Stimulated activated CD4-positive, alpha-beta T cell treated with anti-CD3 and anti-CD28 coated beads, TNF-alpha, amount 100 ng/mL, for 4 hours (primary cell): ENCODE measurements at places on chromosomes 1 and 21.
A peak's percentile ranks its signal among the peaks of the same experiment; 100 is the strongest.

- no peak for DNase-seq
These were observed 16.4 kb downstream of the KNCN start for GRCh38 chr1:46535063-46535462.

DNA sequence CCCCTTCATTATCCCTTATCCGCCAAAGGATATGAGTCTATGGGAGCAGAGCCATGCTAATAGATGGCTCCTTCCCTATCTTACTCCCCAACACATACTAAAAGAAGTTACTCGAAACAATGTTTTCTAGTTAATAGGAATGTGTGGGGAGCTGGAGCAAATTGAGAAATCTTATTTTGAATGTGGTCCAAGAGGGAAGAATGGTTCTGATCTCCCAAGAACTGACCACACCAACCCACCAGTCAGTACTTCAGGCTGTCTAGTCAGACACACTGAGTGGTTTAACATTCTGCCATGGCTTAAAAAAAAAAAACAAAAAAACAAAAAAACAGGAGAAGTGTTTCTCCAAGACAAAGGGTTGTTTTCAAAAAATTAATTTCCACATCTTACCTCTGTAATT is 31.5 kb upstream of the DNASE2B start:
- no peak for DNase-seq

GRCh38 chr1:112044745-112045144 is 55.3 kb upstream of the KCND3 start:
- DNase-seq: no peak

- DNase-seq: no peak
These were observed 43.2 kb downstream of the ELK4 start for GRCh38 chr1:205588636-205589035.

DNA sequence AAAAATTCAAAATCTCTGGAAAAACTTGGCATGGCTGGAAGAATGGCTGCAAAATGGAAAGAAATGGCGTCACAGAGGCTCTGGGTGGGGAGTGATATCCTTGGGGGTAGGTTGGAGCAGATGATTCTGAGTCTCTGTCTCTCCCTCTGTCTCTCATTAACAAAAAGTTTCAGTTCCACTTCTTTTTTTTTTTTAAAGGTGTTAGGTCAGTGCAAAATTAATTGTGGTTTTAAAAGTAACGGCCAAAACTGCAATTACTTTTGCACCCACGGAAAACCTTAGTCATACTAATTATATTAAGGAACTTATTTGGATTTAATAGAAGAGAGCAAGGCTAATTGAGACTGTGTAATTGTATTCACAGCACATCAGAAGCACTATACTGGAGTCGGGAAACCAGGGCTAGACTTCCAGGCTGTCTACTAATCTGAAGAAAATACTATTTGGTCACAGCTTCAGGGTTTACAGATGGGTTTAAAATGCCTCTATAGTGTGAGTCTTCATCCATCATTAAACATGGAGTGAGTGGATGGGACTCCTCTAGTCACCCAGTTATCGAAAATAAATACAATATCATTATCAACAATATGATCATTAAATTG is 289.1 kb upstream of the PLD5 start:
- DNase-seq: no peak

DNA sequence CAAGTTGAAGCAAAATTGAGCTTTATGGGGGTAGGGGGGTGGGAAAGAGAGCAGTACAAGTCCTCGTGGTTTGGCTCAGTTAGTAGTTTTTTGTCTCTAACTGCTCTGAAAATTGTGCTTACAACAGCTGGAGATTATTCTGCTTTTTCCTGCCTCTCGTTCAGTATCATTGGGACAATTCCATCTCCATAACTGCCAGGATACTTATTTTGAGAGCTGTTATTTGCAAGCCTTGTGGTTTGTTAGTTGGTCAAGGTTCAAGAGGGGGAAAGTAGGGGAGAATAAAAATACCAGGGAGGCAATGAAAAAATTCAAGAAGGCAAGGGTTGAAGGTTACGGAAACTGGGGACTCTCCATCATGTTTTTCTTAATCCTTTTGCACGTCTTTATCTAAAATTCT is 811.8 kb upstream of the ADGRL2 start:
- no peak for DNase-seq

DNA sequence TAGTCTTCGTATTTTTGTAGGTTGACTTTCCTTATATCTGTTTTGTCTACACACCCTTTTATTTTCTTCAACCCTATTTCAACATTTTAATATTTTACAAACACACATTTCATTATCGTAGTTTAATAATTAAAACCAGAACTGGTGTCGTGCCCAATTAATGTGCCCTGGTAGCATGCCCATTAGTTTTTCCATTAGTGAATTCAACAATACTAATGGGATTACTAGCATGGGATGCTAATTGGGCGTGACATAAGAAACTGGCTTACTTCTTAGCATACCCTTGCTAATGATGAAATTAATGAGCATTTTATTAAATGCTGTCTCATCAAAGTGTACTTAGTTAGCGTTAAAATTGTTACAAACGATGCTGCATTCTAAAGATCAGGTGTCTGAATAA is 332.7 kb downstream of the USH2A start:
- DNase-seq: no peak

GRCh38 chr1:183609759-183610452 is 19.6 kb upstream of the NCF2 start:
- no peak for DNase-seq

- no peak for DNase-seq
These were observed 57.2 kb downstream of the EYA3 start for GRCh38 chr1:28031173-28031572.

GRCh38 chr1:7177438-7178146 is 392.3 kb downstream of the CAMTA1 start:
- DNase-seq: no peak

GRCh38 chr21:32888971-32889370 is 117.4 kb upstream of the PAXBP1 start:
- no peak for DNase-seq

- DNase-seq: peak; percentile 34
These were observed 7.6 kb downstream of the LAPTM5 start for GRCh38 chr1:30749691-30750583.

GRCh38 chr1:151828921-151829320 is 2.7 kb downstream of the RORC start:
- DNase-seq: no peak

GRCh38 chr1:74822851-74823401 is 90.0 kb downstream of the TYW3 start:
- DNase-seq: no peak

GRCh38 chr1:179817789-179818188 is 59.8 kb downstream of the TOR1AIP2 start:
- DNase-seq: no peak

- no peak for DNase-seq
These were observed 9.3 kb upstream of the ARHGAP29 start for GRCh38 chr1:94246692-94247137.

DNA sequence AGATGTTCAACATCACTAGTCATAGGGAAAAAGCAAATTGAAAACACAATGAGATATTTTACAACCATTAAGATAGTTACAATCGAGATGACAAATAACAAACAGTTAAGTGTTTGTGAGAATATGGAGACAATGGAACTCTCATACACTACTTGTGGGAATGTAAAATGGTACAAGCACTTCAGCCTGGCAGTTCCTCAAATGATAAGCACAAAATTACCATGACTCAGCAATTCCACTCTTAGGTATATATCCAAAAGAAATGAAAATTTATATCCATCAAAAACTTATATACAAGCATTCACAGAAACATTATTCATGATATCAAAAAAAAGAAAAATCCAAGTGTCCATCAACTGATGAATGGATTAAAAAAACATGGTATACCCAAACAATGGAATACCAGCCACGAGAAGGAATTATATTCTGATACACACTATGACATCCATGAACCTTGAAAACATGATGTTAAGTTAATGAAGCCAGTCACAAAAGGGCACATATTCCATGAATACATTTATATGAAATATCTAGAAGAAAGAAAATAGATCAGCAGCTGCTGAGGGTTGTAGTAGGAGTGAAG is 76.4 kb downstream of the EVI5 start:
- no peak for DNase-seq

DNA sequence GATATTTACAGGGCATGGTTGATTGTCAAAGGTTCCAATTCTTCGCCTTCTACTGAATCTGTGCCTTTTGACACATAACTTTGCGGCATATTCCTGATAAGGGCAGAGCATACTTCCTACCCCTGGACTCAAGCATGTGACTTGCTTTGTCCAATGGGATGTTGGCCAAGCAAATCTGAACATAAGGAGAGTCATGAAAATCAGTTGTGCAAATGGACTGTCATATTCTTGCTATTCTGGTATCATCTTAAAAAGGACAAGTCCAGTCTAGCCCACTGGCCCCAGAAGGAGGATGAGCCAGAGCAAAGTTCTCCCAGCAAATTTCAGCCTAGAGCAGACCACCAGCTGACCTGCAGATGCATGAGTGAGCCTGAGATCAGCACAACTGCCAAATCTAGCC is 41.0 kb upstream of the MUTYH start:
- no peak for DNase-seq

- no peak for DNase-seq
These were observed 1079.1 kb downstream of the ADGRL2 start for GRCh38 chr1:82879701-82880305.

- DNase-seq: no peak
These were observed 23.8 kb upstream of the UBE2U start for GRCh38 chr1:64179588-64179987.

- no peak for DNase-seq
These were observed 185.3 kb downstream of the ZP4 start for GRCh38 chr1:237705462-237705861.

- DNase-seq: no peak
These were observed 160.2 kb upstream of the GREM2 start for GRCh38 chr1:240772131-240772530.

GRCh38 chr1:181208083-181208482 is 119.6 kb downstream of the IER5 start:
- no peak for DNase-seq

GRCh38 chr1:93078203-93078602 is 880 bp upstream of the MTF2 start:
- DNase-seq: no peak

DNA sequence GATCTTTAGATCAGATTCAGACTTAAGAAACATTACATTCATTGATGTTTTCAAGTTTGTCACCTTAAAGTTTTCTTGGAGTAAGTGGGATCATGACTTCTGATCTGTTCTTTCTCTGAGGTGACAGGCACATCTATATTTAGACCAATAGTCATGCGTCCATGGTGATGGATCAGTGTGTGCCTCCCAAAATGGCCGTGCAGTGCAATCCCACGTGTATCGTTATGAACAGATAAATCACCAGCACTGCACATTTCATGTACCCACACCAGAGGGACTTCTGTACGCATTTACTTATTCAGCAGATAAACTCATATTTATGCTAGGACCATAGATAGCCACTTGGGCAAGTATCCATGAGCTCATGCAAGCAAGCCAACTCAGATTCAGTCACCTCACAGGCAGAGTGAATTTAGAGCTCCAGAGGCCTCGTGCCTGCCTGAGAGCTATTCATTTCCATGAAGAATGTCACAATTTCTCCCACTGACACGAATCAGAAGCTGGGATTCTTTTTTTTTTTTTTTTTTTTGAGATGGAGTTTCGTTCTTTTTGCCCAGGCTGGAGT is 13.9 kb upstream of the WDR26 start:
- DNase-seq: no peak

GRCh38 chr1:114561333-114561732 is 20.1 kb downstream of the BCAS2 start:
- DNase-seq: no peak

GRCh38 chr1:25724966-25725365 is 75.0 kb upstream of the SELENON start:
- no peak for DNase-seq

- peak; percentile 30 for DNase-seq
These were observed at the start of gene GPX7 for GRCh38 chr1:52601991-52602855. Gene GPX7, plus strand, starts transcription at chr1:52602371. Its CDS starts 39 bp downstream, at chr1:52602410.

GRCh38 chr1:220382994-220383393 is 110.7 kb upstream of the RAB3GAP2 start:
- DNase-seq: no peak

DNA sequence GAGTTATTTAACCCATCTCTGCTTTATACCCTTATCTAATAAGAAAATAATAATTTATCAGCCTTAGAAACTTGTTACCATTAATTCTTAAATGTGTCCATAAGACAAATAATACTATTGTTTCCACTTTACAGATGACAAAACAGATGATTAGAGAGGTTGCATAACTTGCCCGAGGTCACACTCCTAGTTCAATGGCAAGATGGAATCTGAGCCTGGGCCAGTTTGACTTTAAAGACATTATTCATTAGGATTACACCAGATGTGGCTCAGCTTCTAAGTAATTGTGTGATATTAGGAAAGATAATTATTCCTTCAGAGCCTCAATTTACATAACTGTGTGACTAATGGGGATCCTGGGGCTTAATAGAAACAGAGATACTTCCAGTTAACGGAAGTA is 42.3 kb upstream of the KCNK2 start:
- DNase-seq: no peak

GRCh38 chr1:227042292-227042691 is 102.2 kb downstream of the COQ8A start:
- DNase-seq: no peak

DNA sequence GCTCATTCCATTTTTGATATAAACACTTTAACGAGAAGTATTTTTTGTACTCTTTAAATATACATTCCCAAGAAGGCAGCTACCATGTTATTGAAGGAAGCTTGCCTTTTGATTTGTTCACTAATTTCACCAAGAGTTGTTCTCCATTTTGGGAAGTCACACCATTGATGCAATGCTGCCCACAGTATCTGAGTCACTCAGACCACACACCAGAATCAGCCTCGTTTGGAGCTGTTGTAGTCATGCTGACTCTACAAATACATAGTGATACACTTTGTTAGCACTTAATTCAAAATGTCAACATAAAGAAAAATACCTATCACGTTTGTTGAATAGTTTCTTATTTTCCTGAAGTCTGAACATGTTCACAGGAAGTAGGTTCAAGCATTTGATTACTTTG is 78.7 kb downstream of the PAPPA2 start:
- DNase-seq: no peak
